ENCODE measurements at places on chromosomes 6 and 20.

- DNase-seq, result no peak
These were observed 30.2 kb upstream of the MAN1A1 start for GRCh38 chr6:119379809-119380208.

DNA sequence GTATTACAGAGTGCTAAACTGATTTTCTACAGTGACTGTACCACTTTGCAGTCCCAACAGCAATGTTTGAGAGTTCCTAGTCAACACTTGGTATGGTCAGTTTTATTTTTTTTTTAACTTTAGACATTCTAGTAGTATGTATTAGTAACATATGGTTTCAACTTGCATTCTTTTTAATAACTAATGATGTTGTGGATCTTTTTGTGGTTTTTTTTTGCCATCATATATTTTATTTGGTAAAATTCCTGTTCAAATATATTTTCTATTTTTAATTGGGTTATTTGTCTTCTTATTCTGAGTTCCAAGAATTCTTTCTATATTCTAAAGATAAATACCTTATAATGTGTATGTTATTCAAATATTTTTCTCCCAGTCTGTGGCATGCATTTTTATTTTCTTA is 189.4 kb upstream of the ECI2 start:
- DNase-seq, result no peak

DNA sequence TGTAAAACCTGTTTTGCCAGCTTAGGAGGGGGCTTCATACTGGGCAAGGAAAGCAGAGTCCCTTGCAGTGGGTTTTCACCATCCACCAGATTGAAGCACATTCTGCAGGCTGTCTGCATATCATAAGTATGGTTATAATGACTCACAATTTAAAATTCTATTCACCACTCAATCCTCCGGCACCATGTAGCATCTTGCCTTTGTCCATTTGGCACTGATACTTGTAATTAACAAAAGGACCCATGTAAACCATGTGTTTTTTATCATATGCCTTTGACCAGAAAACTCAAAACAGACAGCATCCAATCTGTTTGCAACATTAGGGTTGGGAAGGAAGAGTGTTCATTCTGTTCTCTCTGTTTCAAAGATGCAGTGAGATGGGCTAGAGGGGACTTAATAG is 3.0 kb downstream of the CD83 start:
- DNase-seq, result no peak

DNA sequence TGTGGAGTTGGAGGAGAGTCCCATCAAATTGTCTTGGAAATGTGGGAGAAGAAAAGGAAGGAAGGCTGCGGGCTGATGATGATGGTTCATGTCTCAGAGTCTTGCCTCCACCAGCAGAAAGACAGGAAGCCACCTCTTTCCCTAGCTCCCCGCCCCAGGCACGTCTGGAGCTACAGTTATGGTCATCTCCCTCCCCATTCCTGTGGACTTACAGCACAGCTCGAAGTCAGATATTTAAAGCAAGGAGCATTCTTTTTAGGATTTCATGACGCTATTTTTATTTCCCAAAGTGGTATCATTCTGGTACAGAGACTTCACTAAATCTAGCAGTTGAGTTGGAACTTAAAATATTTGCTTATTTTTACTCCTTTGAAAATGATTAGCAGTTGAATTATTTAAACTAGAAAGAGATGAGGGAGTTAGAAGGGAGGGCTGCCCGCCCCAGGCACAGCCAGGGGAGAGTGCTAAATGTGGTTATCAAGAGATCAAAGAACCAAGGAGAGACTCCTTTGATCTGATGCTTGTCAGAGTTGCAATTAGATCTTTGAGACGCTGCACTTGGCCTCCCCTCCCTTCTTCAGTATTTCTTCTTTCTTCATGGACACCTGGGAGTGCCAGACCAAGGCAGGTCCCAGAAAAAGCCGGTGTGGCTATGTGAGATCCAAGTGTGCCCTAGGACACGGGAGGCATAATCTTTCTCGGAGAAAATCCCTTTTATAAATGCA is 199.9 kb upstream of the SOX4 start:
- no peak for DNase-seq

- peak; percentile 73 for DNase-seq
These were observed 82.9 kb upstream of the FOXP4 start for GRCh38 chr6:41463062-41463930.

- DNase-seq, result peak; percentile 68
These were observed 67.7 kb upstream of the SRSF6 start for GRCh38 chr20:43389839-43390626.

DNA sequence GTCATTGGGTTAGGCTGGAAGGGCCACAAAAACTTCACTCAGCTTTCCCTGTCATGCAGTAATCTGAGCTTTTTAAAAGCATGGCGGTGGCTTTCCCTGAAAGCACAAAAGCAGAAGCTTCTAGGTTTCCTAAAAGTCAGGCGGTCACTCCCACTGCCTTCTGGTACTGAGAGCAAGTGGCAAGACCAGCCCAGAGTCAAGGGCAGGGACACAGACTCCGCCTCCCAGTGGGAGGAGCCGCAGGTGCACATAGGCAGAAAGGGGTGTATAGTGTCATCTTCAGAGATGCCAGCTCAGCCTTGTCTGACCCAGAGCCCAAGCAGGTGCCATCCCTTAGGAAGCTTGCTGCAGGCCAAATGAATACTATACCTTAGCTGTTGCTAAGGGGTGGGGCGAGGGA is 18.0 kb upstream of the PACSIN1 start:
- DNase-seq, result peak; percentile 27

GRCh38 chr6:126041516-126041915 is 55.2 kb downstream of the TRMT11 start:
- no peak for DNase-seq

DNA sequence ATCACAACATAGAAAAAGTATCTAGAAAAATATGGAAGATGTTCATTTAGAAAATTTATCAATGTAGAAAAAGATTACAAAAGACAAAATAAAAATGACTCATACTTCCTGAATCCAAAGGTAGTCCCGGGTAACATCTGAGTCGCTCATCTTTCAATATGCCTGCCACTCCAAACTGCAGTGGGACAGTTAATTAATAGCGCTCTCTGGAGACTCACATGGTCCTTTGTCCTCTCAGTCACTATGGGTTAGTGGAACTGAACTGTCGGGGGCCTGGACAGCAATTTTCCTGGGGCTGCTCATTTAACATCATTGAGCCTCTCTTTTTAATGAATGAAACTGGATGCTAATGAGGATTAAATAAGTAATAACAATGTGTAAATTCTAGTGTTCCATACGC is 103.4 kb downstream of the MAP3K4 start:
- no peak for DNase-seq

- peak; percentile 56 for DNase-seq
These were observed 75.4 kb upstream of the ADGRB3 start for GRCh38 chr6:68559716-68560115.

GRCh38 chr6:123547216-123547978 is 89.4 kb downstream of the TRDN start:
- no peak for DNase-seq

DNA sequence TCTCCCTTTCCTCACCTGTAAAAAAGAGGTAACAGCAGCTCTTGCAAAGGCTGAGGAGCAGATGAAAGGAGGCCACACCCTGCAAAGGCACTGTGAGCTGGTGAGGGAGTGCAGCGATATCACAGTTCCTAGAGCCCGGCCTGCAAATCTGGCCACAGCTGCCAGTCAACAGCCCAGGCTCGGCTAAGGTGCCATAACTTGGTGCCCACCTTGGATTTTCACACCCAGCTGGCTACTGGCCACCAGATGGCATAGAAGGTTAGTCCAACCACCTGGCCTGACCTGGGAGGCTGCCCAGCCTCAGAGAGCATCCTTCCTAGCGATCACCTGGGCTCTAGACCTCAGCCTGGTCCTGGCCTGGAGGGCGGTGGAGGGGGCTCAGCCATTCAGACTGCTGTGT is 46.8 kb downstream of the KCNB1 start:
- no peak for DNase-seq

GRCh38 chr20:19621072-19621471 is 137.0 kb upstream of the RIN2 start:
- no peak for DNase-seq

DNA sequence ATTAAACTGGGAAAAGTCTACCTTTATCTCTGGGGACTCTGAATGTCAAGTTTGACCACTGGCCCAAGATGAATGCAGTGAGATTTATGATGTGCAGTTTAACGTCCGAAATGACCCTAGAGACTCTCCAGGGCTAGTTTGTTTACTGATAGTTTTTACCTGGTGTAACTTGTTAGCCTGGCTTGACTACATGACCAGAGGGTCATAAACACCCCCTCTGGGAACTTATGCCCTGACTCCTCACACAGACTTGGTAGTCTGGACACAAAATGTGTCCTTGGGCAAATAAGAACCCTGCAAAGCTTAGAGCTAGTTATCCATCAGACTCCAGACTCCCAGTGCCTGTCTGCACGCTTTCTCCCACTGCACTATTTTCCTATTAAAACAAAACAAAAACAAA is 606.5 kb downstream of the HACE1 start:
- DNase-seq, result no peak

- no peak for DNase-seq
These were observed 89.0 kb upstream of the NOX3 start for GRCh38 chr6:155544677-155545076.

DNA sequence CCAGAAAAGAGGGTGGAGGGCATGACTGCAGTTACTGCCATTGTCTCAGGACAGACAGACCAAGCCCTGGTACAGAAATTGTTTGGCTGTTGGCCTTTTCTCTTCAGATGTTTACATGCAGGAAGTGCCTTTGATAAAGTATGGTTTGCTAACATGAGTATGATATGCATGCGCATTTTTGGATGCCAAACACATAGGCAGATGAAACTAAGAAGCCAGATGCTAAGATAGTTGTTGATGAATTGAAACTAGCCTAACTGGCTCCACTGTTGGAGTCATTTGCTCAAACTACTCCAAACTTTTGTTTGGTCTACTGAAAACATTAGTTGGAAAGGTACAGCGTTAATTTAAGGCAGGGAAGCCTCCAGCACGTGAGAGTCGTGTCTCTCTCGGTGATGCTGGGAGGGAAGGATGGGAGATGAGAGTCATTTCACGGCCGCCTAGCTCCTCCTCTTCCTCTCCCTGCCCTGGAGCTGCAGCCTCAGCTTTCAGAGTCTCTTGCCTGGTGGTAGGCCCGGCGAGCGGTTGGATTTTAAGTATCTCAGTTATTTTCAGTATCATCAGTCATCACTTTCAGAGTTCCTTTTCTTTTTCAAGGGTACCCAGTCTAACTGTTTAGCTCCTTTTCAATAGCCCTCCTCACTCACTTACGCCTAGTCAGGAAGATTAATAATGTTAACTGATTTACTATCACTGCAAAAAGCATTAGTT is 29.7 kb downstream of the RREB1 start:
- peak; percentile 63 for DNase-seq

DNA sequence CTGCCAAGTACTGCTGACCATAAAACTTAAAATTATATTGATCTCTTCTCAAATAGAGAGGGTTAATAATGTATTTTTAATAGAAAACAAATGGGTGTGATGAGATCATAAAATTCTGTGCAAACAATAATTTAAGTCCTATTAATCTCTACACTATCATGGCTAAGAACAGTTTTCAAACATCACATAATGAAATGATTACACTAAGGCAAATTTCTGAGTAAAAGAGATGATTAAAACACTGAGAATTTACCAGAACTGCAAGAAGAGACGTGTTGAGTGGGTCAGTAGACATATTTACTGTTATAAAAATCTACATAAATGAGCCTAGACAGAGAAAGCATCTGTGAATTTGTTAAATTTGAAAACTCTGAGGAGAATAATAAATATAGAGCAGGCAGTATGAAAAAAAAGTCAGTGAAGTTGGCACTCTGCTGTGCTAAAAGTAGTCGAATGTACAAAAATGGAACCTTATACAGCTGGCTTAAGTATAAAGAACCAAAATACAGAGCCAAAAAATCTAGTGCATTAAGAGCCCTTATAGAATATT is 302.6 kb upstream of the MANEA start:
- no peak for DNase-seq

DNA sequence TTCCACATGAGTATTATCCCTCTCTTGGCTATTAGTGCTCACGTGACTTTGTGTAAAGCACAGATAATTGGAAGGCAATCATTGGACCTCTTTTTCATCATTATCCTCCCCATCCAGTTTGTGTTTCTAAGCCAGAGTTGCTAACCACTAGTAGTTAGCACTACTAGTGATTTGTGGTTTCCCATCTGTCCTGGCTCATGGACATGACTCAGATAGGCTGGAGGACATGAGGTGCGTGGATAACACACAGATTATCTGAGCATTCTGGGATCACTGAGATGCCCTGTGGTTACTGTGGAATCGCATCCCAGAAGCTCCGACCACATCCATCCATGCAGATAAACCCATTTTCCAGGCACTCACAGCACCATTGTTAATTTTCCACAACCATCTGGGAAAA is 123.8 kb upstream of the NAA20 start:
- no peak for DNase-seq

- peak; percentile 90 for DNase-seq
These were observed 5.3 kb upstream of the FOXC1 start for GRCh38 chr6:1604158-1605003.

DNA sequence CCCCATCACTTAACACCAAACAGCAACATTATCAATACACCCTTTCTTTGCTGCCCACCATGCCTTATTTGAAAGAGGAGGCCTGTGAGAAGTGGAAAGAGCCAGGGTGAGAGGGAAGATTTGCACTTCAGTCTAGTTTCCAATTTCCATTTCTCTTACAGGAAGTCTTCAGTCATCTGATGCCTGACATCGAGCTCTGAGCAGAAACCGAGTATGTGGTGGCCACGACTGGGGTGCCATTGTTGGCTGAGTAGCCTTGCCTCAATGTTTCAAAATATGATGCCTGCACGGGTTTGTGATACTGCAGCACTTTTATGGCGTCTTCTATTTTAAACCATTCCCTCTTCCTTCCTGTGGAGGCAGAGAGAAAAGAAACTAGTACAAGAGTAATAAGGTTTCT is 39.8 kb upstream of the SMIM29 start:
- DNase-seq, result no peak

DNA sequence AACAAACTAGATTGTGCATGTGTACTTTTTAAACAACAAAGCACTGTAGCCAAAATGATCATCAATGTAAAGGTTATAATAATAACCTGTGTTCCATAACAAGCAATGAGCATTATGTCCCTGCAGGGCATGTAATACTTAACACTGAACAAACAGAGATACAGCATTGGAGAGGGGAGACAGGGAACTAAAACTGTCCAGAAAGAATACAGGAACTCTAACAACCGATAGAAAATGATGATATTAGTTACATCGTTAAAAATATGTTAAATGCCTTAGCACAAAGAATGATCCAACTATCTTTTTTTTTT is 80.5 kb downstream of the COL9A1 start:
- DNase-seq, result peak; percentile 35

GRCh38 chr20:48339190-48339985 is 488.4 kb downstream of the PREX1 start:
- no peak for DNase-seq

GRCh38 chr6:50249493-50249892 is 199.8 kb upstream of the DEFB112 start:
- no peak for DNase-seq

GRCh38 chr20:1877609-1878200 is 17.5 kb upstream of the SIRPA start:
- DNase-seq, result no peak

- no peak for DNase-seq
These were observed 151.8 kb downstream of the ZFP64 start for GRCh38 chr20:52039790-52040189.

GRCh38 chr6:103193413-103193812 is 1666.3 kb downstream of the HACE1 start:
- no peak for DNase-seq

Data from NCI-H526 (cell line).